Cardiac septum (tissue), 1 donor: ENCODE measurements at places on chromosomes 4 and X. TPM values are rescaled to one million over a fixed set of nuclear protein-coding genes. Genes with fewer than 3 reads are reported as not detected.

DNA sequence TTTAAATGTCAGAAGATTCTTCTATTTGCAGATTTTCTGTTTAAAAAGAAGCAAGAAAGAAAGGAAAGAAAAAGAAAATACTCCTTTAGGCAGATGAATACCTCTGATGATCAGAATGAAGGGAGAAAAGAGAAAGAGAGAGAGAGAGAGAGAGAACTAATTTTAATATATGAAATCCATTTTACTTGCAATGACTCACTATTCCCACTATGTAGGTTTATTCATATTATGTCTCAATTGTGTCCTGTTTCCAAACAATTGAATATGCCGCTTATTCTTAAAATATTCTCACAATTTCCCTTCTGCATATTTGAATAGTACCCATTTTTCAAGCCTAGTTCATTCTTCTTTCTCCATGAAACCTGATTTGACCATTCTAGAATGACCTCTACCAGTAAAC is 11.7 kb downstream of the MEPE start:
- no peak for DNase-seq

ETDA gene
- total RNA-seq: not detected

GRCh38 chr4:76582817-76583087 is 147.7 kb downstream of the SHROOM3 start:
- no peak for DNase-seq

NHS gene
- total RNA-seq: 2.6 TPM

DGKK gene
- not detected for total RNA-seq

GPR173 gene
- total RNA-seq: 3.2 TPM

DNA sequence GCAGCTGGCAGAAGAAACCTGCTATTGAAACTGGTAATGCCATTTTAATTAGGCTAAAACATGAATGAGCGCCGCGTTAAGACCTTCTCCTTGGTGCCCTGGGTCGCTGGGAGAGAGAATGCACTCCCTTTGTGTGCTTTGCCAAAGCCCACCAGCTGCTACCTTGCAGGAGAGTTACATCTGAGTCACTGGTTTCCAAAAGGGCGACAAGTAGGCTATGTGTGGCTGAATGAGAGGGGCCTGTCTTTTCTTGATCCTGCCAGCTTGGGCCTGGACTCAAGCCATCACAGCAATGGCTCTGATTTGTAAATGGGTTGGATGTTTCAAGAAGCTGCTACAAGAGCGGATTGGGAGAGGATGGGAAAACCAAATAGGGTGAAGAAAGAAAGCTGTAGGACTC is 81.5 kb downstream of the NHS start:
- no peak for DNase-seq

MID2 gene
- 5.6 TPM for total RNA-seq

GRCh38 chrX:130125091-130125874 is 15.0 kb upstream of the ELF4 start:
- no peak for DNase-seq

FAM53A gene
- 1.00 TPM for total RNA-seq

DNA sequence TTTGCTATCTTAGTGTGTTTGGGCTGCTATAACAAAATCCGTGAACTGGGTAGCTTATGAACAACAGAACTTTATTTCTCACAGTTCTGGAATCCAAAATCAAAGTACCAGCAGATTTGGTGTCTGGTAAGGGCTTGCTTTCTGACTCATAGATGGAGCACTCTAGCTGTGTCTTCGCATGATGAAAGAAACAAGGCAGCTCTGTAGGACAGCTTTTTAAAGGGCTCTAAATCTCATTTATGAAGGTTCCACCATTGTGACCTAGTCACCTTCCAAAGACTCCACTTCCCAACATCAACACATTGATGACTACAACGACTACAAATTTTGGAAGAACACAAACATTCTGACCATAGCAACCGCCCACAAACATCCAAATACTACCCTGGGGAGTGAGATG is 158.6 kb upstream of the LCORL start:
- no peak for DNase-seq
